ENCODE measurements at places on chromosomes 1 and 21.
A peak's percentile ranks its signal among the peaks of the same experiment; 100 is the strongest.

DNA sequence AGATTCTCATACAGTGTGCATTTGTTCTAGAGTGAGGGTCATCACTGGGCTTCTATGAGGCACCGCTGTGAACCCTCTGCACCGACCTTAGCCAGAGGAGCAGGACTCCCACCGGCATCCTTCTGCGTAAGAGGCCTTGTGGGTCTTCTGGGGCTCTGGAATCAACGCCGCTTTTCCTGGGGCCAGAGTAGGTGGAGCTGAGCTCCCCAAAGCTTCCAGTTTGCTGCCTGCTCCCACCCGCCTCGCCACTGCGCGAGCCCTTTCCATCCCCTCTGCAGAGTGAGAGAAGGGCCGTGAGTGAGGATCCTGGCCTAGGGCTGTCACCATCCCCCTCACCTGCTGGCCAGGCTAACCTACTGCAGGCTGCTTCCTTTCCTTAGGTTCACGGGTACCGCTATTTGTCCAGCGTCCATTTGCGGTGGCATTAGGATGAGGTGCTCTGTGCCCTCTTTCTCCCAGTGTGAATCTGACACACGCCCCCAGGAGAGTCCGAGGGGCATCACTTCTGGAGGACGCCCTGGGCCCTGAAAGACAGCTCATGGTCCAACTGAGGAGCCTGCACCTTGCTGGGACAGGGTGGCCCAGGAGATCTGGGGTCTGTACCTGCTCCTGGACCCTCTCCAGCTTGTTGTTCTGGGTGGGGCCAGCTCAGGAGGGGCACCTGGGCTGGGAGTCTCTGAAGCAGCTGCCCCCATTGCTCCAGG, 36.2 kb downstream of the UMODL1 start:
- DNase-seq = no peak

DNA sequence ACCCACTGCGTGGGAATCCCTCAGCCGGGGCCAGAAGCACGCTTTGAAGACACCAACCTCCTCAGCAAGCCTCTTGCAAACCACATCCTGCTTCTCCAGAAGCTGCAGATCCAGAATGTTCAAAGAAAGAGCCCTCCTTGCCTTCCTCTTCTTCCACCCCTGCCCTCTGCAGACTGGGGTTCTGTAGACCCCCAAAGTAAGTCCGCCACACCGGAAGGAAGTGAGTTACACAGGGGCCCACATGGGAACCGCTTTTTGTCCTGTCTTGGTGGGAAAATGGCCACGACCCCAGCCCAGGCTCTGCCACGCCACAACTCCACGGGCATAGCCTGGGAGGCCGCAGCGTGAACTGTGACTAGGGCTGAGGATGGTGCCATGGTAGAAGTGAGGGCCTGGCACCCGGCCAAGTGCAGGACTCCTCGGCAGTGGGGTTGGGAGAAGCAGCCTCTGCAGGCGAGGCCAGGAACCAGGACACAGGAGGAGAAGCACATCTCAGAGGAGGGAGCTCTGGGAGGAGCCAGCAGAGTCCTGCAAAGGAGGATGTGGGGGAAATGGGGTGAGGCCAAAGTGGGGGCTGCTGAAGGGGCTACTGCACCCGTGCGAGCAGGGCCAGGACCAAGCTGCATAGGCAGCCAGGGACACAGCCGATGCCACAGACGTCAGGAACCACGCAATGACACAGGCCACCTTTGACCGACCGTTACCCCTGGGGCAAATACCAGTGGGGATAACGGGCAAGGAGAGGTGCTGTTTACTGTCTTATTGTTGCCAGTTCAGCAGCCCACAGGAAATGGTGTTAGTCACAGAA, 30.9 kb downstream of the PDE9A start:
- peak; percentile 37 for DNase-seq

- no peak for DNase-seq
These were observed 182.9 kb downstream of the ZNF281 start for GRCh38 chr1:200226969-200227303.

GRCh38 chr1:167776616-167777268, 55.0 kb downstream of the MPZL1 start:
- no peak for DNase-seq

- no peak for DNase-seq
These were observed 104.8 kb downstream of the PSMG1 start for GRCh38 chr21:39078322-39079065.

DNA sequence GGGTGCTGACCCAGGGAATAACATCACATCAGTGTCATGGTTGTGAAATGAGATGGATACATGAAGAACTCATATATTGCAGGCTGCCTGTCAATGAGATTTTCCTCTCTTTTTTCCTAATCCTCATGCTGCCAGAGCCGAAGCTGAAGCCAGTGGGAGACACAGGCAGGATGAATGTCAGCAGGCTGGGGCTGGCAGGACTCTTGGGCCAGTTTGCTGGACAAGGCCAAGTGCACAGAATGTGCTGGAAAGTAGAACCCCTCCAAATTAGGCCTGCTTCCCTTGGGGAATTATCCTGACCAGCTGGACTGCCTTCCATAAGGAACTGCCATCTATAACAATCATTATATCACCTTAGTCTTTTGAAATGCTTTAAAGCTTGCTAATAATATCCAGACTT, 31.4 kb downstream of the SLC44A3 start:
- no peak for DNase-seq

- DNase-seq = no peak
These were observed 23.2 kb downstream of the OR13G1 start for GRCh38 chr1:247656221-247656875.

GRCh38 chr1:53295295-53295694, 32.6 kb downstream of the LRP8 start:
- DNase-seq = no peak

DNA sequence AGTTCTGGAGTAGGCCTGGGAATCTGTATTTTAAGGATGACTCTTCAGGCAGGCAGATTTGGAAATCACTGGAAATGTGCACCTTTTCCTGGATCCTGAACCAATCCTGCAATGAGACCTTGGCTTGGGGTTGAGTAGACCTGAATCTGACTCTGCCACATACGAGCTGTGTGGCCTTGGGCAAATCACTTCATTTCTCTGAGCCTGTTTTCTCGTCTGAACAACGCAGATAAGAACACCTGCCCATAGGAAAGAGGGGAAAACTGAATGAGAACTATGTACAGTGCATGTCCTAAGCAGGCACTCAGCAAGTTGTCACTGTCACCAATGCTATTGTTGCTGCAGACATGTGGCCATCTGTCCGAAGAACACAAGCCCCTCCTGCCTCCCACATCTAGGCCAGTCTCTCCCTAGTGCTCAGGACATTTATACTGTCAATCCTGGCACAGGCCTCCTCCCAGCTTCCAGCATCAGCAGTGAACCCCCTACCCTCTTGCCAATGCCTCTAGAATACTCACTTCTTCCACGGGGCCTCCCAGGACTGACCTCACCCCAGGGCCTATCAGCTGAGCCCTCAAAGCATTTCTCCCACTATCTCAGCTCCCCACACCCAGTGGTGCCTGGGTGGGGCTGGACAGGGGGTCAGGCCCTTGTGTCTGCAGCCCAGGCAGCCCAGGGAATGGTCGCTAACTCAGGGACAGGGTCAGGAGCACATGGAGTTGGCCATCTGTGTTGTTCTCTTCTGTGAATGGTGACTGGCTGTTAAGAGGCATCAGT, 88.8 kb upstream of the ZBTB40 start:
- DNase-seq = no peak

DNA sequence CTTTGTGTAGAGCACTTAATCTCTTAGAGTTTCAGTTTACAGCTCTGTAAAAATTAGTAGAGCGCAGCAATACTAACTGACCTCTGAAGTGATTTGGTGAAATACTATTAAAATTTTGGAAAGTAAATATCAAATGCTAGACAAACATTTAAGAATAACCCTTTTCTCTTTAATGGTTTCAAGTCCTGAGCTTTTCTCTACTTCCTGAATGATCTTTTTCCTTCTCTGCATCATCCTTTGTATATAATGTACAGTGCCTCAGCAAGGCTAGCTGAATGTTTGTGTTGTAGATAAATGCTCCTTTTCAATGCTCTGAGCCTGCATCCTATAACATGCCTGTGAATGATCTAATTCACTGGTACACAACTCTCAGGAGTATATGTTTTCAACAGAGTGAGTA, 272.9 kb downstream of the ADGRL2 start:
- DNase-seq = no peak

- DNase-seq = no peak
These were observed 20.2 kb downstream of the DESI2 start for GRCh38 chr1:244672946-244673682.

DNA sequence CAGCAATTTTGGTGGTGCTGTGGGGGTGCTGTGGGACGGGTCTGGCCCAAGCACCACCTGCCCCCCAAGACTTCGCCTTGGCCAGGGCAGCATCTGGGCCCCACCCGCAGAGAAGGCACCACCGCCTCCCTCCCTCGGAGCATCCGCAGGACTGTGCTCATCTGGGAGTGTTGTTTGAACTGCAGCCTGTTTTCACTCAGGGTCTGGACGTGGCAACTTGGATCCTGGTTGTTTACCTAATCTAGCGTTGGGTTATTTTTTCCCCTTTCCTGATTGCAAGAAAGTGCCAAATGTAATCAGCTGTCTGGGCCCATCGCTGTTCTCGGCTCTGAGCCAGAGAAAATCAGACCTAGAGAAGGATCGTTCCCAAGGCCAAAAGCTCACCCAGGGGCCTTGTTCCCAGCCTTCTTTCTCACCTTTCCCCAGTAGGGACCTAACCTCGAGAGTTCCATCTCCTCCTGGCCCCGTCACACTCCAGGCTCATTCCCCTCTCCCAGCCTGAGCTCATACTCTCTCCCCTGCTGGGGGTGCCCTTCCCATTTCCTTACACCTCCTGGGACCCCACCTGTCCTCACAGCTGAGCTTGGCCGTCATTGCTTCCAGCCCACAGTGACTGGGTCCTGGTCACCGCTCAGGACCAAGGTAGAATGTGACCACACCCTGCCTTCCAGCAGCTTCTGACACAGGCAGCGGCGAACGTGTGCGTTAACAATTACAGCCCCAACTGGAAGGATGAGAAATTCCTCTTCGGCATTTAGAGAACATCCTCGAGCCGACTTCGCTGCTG, 72.0 kb upstream of the FAM20B start:
- DNase-seq = no peak
